ENCODE measurements at places on chromosomes 2 and 18.

DNA sequence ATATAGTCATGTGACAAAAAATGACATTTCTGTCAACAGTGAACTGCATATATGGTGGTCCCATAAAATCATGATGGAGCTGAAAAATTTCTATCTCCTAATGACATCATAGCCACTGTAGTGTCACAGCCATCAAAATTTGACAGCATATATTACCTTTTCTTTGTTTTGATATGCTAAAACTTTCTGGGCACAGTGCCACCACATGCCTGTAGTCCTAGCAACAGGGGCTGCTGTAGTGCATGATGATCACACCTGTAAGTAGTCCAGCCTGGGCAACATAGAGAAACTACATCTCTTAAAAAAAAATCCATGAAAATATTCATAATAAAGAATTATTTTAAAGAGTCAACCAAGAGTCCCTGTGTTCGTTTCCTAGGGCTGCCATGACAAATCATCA, 155.5 kb upstream of the SERTAD2 start:
- DNase-seq, result no peak

DNA sequence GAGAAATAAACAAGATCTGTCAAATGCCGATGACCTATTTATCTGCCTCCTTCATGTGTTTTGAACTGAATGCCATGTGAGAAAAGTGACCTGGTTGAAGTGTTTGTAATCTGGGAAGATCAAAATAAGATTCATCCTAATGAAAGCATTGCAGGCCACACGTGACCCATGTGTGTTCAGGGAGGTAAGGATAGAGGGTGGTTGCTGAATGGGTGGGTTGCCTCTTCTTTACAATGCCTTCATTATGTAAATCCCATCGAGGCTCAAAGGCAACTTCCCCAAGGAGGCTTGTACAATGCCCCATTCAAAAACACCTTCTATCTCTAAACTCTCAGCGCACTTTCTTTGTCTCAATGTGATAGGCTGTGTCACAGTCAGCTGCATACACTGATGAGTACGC, 273.1 kb downstream of the LRATD1 start:
- DNase-seq, result no peak

- no peak for DNase-seq
Observed at GRCh38 chr18:49001587-49001986, 50.8 kb upstream of the SMAD7 start.

DNA sequence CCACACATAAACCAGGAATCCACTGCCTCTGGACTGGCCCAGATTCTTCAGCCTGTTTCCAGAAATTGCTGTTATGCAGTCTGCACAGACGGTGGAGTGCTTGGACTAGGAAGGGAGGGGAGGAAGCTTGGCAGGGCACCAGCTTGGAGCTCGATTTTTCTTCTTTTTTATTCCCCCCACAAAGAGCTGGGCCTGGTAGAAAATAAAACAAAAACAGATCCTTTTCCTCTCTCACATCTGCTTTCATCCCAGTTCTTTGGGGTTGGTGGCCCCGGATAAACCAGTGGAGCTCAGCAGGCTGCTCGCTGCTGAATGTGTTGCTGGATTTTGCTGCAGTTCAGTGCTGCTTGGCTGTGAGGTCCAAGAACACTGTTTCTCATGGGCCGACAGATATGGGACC, 16.0 kb downstream of the LRRTM1 start:
- no peak for DNase-seq

GRCh38 chr2:64457524-64457923, 3.6 kb downstream of the LGALSL start:
- DNase-seq, result no peak

DNA sequence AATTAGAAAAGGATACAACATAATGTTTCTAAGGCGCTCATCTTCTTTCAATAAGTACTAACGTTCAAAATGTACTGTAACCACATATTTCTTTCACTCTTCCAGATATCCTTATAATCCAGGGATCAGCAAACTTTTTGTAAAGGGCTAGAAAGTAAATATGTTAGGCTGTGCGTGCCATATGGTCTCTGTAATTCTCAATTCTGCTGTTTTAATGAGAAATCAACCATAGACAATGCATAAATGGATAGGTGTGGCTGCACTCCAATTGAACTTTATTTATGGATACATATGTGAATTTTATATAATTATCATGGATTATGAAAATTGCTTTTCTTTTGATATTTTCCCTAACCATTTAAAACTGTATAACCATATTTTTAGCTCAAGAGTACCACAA, 459.4 kb downstream of the EPHA4 start:
- DNase-seq, result no peak

DNA sequence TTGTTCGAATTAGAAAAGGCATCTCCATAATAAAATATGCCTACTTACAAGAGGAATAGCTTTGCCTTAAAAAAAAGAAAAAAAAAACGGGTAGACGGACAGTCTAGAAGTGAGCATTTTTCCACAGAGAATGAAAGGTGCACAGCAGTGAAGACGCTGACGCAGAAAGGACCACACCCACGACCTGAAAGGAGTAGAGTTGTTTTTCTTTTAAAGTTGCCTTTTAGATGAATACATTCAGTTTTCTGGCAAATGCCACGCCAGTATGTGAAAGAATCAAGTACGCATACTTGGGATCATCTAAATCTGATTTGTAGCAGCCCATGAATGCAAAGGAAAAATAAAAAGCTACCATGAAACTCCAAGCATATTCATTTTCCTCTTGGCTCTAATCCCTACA, 809.2 kb upstream of the SOX11 start:
- DNase-seq, result no peak

GRCh38 chr2:70095720-70096670, 8.7 kb downstream of the PCBP1 start:
- DNase-seq, result no peak
